Neural crest cell (in vitro differentiated cells): ENCODE measurements at places on chromosomes 6 and 20.

DNA sequence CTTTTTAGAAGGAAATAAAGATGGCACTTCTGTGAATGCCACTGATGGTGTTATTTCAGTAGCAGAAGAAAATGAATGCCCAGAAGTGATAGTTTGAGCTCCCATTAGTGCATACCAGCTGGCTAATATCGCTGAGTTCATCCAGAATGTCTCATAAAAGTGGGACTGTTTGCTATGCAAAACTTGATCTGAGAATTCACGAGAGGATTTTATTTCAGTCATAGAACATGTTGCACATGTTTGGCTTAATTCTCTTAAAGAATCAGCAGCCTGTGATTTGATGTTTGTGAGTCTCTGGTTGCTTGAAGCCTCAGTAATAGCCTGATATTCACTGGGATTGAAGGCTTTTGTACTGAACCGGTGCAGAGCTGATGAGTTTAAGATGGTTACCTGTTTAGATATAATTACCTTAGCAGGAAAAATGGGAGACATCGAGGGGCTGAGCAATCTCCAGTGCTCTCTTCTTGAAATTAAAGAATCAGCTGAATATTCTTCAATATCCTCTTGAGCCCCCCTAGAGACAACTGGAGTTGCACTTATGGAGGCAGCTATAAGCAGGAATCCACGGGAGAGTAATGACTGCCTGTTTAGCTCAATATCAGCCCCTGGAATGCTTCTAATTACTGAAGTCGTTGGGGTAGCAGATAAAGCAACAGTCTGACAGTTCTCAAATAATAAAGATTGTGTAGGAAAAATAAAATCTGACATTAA, 955.5 kb downstream of the PHF3 start:
- no peak for DNase-seq

DNA sequence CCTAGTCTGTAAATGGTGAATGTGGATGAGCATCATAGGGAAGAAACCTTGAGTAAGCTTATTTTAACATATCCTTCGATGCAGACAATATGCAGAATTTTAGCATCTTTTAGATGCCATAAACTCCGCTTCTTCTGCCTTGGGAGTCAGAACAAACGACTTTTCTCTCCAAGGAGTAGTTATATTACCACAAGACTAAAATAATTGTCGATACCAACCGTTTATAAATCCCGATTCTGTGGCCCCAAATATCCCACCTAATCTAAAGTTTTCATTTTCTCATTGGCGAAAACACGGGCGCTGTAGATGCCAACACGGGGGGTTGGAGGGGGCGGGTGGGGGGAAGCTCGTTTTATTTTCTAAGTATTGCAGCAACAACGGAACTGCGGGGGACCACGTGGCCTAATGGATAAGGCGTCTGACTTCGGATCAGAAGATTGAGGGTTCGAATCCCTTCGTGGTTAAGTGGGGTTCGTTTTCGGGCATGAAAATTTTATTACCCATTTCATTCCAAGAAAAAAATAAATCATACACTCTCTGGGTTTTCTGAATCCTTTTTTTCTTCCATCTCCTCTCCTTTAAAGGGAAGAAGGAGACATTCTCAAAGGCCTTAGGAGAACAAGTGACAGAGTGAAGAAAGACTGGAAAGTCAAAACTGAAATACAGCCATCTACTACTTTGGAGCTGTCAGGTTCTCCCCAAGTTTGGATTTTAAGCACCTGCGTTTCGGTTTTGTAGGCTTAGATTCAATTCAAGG, 65.5 kb upstream of the BTN3A2 start:
- DNase-seq = no peak

GRCh38 chr6:143055213-143055612, 5.5 kb upstream of the AIG1 start:
- DNase-seq = no peak

DNA sequence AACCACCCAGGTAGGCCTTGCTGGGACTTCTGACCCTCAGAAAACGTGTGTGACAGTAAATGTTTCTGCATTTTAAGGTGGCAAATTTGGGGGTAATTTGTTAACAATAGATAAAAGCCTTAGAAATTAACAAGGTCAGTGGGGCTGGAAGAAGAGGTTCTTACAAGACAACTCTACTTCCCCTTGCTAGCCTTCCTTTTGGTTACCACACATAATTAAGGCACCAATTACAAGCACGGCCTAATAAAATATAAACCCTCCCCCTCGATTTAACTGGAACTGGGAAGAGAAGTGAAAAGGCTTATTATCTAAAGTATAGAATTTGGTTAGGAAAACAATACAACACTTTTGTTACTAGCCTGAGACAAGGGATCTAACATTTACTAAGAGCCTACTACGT, 38.8 kb downstream of the ELOVL5 start:
- DNase-seq = no peak

GRCh38 chr6:12974551-12974950, 258.0 kb downstream of the PHACTR1 start:
- DNase-seq = no peak

DNA sequence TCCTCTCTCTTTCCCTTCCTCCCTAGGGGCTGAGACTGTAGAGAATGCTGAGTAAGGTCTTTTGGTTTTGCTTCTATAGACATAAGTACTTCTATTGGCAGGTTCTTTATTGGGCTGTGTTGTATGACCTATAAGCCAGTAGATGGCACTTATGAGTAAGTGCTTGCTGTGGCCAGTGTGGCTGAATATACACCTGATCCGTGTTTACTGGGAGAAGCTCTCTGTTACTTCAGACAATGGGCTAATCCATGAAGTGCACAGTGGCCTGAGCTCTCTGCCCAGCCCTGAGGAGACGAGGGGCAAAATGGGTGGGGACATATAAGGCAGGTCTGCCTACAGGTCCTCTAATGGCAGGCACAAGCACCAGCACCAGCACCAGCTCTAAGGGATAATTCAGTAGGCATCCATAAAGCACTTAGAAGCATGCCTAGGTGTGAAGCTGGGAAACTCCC, 610.3 kb downstream of the RNF144B start:
- no peak for DNase-seq

GRCh38 chr6:8181951-8182845, 79.8 kb upstream of the EEF1E1 start:
- no peak for DNase-seq

GRCh38 chr6:38436726-38437465, 202.8 kb downstream of the BTBD9 start:
- no peak for DNase-seq

GRCh38 chr6:82893889-82894652, 171.6 kb downstream of the UBE3D start:
- DNase-seq = no peak

- DNase-seq = no peak
Measured at GRCh38 chr20:2114990-2115681, 13.5 kb downstream of the STK35 start.

DNA sequence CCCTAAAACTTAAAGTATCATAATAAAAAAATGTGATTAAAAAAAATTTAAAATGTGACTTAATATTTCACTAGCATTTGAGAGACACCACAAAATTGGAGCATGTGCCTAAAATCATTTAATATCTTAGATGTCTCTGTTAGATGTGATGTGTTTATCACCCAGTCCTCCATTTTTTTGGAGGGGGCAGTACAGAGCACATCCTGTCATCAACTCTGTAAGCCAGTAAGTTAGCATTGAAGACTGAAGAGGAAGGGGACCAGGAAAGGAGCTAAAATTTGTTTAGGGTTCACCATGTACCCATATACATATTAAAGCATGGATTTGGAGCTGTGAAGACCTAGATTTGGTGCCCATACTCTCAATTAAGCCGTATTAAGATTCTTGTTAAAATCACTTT, 30.7 kb upstream of the ADIG start:
- no peak for DNase-seq

- DNase-seq = no peak
Measured at GRCh38 chr6:10587656-10588406, 66.7 kb downstream of the GCNT2 start.

- peak; percentile 23 for DNase-seq
Measured at GRCh38 chr6:137497721-137498463, 3.7 kb upstream of the OLIG3 start.

- DNase-seq = no peak
Measured at GRCh38 chr20:14005996-14006395, 10.7 kb downstream of the MACROD2 start.

DNA sequence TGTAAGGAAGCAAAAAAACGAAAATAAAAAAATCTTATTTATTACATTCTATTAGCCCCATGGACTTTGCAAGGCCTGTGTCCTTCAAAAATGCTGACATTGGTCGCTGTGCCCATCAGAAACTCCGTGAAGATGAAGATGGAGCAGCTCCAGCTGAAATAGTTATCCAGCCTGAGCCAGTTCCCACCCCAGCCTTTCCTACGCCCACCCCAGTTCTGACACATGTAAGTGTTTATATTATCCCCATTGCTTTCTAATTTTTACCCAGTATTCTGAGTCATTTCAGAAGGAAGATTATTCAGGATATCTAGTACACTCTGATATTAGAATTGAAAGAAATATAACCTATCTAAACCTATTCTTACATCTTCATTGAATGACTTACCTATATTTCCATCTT, 217.7 kb downstream of the ARHGAP18 start:
- no peak for DNase-seq

- no peak for DNase-seq
Measured at GRCh38 chr6:68760941-68761676, 126.0 kb downstream of the ADGRB3 start.

DNA sequence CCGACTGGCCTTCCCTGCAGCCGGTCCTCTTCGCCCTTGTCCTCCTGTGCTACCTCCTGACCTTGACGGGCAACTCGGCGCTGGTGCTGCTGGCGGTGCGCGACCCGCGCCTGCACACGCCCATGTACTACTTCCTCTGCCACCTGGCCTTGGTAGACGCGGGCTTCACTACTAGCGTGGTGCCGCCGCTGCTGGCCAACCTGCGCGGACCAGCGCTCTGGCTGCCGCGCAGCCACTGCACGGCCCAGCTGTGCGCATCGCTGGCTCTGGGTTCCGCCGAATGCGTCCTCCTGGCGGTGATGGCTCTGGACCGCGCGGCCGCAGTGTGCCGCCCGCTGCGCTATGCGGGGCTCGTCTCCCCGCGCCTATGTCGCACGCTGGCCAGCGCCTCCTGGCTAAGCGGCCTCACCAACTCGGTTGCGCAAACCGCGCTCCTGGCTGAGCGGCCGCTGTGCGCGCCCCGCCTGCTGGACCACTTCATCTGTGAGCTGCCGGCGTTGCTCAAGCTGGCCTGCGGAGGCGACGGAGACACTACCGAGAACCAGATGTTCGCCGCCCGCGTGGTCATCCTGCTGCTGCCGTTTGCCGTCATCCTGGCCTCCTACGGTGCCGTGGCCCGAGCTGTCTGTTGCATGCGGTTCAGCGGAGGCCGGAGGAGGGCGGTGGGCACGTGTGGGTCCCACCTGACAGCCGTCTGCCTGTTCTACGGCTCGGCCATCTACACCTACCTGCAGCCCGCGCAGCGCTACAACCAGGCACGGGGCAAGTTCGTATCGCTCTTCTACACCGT, 6.1 kb downstream of the UBD start:
- DNase-seq = peak; percentile 57

DNA sequence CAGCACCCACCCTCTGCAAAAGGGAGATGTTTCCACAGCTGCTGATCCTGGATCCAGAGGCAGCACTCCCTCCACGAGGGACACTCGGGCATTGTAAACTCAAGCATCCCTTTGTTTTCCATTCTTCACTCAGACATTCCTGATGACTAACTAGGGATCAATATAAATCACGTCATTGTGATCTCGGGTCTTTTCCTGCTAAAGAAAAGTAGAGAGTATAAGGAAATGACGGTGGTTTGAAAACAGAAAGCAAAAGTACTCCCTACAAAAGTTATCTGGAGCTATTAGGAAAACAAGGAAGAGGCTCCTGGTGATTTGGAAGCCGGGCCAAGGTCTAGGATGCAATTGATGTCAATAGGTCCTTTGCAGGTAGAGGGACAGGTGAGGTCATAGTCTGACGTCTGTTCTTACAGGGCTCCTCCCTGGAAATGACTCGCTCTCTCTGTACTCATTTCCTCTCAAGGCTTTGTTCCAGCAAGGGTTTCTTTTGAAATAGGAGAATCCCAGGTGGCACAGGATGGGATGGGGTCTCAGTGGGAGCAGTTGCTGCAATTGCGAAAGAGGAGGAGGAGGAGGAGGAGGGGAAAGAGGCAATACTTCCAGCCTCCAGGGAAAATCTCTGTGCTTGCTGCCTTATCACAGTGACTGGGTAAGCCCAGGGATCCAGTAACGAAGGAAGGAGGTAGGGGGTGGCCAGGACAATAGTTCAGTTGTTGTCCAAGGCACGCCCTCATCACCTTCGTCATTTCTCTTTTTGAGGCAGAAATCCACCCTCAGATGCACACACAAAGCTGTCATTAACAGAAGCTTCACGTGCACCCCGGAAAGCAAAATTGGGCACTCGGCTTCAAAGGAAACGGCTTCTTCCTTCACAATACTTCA, 222.8 kb downstream of the LY86 start:
- no peak for DNase-seq

DNA sequence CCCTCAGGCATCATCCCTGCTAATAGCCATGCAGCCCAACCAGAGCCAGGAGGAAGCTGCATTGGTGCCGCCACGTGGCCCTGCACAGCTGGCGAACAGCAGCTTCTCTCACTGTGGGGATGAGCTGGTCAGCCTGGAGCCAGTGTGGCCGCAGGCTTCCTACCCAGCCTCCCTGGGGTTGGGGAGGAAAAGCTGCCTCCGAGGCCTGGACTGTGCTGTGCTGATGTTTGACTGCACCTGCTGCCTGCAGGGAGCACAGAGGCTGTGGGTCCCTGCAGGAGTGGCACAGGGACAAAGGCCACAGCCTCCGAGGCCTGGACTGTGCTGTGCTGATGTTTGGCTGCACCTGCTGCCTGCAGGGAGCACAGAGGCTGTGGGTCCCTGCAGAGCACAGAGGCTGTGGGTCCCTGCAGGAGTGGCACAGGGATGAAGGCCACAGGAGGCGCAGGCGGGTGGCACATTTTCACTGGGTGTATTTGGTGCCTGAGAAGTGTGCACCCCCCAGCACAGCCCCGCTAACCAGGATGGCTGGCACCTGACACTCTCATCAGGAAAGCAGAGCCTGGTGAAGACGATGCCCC, 83.9 kb downstream of the DLL1 start:
- DNase-seq = no peak

DNA sequence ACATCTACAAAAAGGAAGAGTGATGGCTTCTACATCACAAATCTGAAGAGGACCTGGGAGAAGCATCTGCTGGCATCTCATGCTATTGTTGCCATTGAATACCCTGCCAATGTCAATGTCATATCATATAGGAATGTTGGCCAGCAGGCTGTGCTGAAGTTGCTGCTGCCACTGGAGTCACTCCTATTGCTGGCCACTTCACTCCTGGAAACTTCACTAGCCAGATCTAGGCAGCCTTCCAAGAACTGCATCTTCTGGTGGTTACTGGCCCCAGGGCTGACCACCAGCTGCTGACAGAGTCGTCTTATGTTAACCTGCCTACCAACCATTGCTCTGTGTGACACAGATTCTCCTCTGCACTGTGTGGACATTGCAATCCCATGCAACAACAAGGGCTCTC, 111.8 kb downstream of the PERP start:
- DNase-seq = no peak

DNA sequence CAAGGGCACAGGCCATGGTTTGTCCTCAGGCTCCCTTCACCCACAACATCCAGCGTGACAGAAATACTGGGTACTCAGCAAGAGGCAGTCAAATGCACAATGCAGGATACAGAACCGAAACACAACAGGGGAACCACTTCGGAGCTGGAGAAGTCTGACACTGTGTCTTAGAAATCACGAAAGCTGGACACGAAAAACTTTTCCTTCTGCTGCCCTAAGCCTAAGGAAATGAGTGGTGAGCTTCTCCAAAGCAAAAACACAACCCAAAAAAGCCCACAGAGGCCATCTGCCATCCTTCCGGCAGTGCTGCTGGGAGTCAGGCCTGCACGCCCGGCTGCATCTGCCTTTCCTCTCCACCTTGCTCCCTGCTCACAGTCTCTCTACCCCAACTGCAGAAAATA, 106.3 kb downstream of the SLC23A2 start:
- no peak for DNase-seq

- no peak for DNase-seq
Measured at GRCh38 chr6:47260021-47260420, 49.7 kb downstream of the TNFRSF21 start.
